ENCODE measurements at places on chromosomes 2 and 18. TPM values are rescaled to one million over a fixed set of nuclear protein-coding genes. Genes with fewer than 3 reads are reported as not detected.

- DNase-seq = no peak
Measured at GRCh38 chr2:75342504-75343175, 143.3 kb upstream of the TACR1 start.

GRCh38 chr18:55092166-55092565 is 132.9 kb upstream of the CCDC68 start:
- no peak for DNase-seq

DNA sequence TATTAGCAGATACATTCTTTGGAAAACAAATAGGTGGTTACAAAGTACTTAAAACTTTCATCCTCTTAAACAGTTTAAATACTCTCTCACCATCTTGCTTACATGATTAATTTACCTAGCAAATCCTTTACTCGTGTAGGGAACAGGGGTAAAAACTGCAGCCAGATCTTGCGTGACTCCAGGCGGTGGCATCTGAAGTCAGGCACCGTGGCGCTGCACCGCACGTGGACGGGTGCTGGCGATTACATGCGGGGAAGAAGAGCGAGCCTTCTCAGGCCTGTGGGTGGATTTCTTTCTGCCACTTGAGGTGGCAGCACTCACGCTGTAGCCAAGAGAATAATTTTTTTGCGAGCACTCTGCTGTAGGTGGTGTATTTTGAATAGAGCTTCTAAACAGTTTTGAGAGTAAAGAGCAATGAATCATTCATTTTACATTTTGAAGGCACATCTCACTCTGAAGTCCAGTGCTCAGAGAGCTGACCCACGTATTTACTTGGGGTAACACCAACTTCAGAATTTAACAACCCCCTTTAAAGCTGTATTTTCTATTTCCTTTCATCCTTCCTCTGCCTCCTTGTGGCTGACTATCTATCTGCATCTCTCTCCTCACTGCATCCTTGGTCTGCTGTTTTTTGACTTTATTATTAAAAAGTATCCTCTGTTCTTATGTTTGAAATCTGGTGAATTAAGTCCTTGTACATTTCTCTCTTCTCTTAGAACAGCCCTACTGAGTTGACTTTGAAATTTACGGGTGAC is 68.9 kb downstream of the EPAS1 start:
- no peak for DNase-seq

DNA sequence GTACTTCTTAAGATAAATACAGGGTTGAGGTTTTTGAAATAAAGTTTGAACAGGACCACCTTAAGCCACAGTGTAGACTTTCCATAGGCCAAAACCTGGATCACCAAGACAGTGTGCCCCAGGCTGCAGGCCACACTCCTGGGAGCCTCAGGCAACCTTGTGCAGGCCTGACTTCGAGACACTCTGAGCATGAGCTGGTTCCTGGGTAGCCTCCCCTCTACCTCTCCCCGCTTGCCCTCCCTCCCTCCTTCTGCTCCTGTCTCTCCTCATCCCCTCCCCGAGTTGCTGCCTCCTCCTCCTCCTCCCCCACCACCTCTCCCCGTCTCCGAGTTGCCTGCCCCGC is 10.6 kb upstream of the PROC start:
- DNase-seq = no peak

DNA sequence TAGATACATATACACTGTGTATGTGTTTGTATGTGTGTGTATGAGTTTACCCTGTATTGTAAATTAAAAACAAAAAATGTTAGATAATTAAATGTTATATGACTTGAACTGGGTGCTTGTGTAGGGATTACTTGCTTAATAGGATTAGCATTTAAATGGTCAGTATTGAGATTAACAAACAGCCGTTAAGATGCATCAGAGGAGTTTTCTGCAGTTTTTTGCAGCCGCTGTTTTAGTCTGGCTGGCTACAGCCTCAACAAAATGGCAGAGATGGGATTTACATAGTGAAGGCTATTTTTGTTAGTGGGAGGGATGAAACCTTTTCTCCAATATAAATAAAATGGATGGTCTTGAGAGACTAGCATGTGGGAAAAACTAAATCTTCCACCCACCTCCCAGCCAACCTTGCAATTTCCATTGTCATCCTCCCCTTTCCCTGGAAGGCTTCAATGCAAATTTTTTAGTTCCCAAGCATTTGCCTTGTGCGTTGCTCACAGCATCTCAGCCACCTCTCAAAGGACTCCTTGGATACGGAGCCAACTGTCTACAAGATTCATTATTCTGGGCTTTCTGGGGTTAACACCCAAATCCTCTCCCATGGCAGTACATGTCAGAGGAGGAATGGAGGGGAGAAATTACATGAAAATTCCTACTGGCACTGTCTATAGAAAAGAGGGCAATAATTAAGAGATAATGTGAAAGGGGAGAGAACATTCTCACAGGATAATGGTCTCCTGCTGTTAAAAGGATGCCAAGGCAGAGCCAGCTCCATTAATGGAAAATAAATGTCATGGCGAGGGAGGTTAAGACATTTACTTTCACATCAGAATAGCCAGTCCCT is 351.9 kb downstream of the CDH2 start:
- DNase-seq = no peak

SLC5A7 gene
- not detected for total RNA-seq

DSG1 gene
- 0.89 TPM for total RNA-seq

GPR45 gene
- not detected for total RNA-seq

GREB1 gene
- total RNA-seq = 2.9 TPM

GALNT13 gene
- total RNA-seq = 0.13 TPM
